Muscle of leg (tissue), 16 donors: ENCODE measurements at places on chromosomes 1 and 21. TPM values are rescaled to one million over a fixed set of nuclear protein-coding genes. Genes with fewer than 3 reads are reported as not detected.

- peak overlapping the region; percentile 92 for H3K27ac ChIP-seq
- peaks cover 48% of the 10 kb centered on the region for H3K4me1 ChIP-seq
- peak; percentile 79 for DNase-seq
- no peaks in the 10 kb centered on the region for H3K36me3 ChIP-seq
These were observed 210.3 kb downstream of the TOMM20 start for GRCh38 chr1:234918181-234918841.

DNA sequence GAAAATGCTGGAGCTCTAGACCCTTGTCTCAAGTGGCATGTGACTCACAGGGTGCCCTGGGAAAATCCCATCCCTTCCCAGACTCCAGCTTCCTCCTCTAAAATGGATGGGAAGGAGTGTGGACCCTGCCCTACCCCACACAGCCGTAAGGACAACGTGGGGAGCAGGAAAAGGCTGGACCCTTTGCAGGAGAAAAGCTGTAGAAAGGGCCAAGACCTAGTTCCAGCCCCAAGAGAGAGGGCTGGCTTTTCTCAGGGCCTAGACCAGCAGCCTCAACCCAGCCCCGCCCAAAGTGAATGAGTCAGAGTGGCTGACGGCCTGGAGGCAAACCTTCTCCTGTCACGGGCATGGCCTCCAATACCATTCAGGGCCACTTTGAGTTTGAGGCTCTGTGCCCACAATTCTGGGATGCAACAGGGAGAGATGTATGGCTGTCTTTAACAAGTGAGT, 1.1 kb downstream of the LAMB3 start:
- H3K4me3 ChIP-seq, result no peak overlapping the region
- no peak for DNase-seq

DNA sequence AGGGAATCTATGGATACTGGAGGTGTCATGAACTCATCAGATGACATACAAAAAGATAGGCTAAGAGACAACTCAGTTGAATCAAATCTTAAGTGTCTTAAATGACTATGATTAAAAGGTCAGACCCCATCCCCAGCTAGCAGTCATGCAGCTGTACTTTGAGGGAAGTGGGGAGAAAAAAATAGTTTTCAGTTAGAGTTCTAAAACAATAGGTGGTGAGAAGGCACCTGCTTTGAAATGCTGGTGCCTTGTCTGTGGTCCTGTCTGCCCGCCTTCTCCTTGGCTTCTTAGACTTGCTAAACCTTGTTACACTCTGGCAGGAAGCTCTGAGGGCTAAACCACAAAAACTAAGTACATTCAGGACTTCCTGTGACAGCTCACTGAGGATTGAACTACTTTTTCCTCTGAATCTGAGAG, 15.3 kb downstream of the CD2 start:
- H3K27ac ChIP-seq, result no peak overlapping the region
- DNase-seq, result no peak
- no peaks in the 10 kb centered on the region for H3K36me3 ChIP-seq
- no peaks in the 10 kb centered on the region for H3K27me3 ChIP-seq

- H3K27ac ChIP-seq, result no peak overlapping the region
- no peaks in the 10 kb centered on the region for H3K27me3 ChIP-seq
- H3K4me1 ChIP-seq, result no peaks in the 10 kb centered on the region
- H3K36me3 ChIP-seq, result no peaks in the 10 kb centered on the region
These were observed 558.2 kb upstream of the PRMT6 start for GRCh38 chr1:106498238-106498637.

GRCh38 chr1:125118147-125118993, 3933.6 kb downstream of the SRGAP2C start:
- no peaks in the 10 kb centered on the region for H3K36me3 ChIP-seq
- H3K4me1 ChIP-seq, result no peaks in the 10 kb centered on the region
- H3K4me3 ChIP-seq, result no peak overlapping the region
- DNase-seq, result no peak
- no peaks in the 10 kb centered on the region for H3K27me3 ChIP-seq
- no peak overlapping the region for H3K27ac ChIP-seq

- DNase-seq, result no peak
- H3K36me3 ChIP-seq, result peaks cover 67% of the 10 kb centered on the region
- no peaks in the 10 kb centered on the region for H3K4me1 ChIP-seq
- no peak overlapping the region for H3K4me3 ChIP-seq
- no peak overlapping the region for H3K27ac ChIP-seq
These were observed 15.2 kb downstream of the PTTG1IP start for GRCh38 chr21:44858291-44858690.

GRCh38 chr1:159647616-159648015, 60.0 kb downstream of the APCS start:
- H3K27me3 ChIP-seq, result no peaks in the 10 kb centered on the region
- H3K4me3 ChIP-seq, result no peak overlapping the region
- no peaks in the 10 kb centered on the region for H3K4me1 ChIP-seq
- no peak for DNase-seq

- DNase-seq, result no peak
- H3K4me3 ChIP-seq, result no peak overlapping the region
- H3K27me3 ChIP-seq, result no peaks in the 10 kb centered on the region
- no peaks in the 10 kb centered on the region for H3K4me1 ChIP-seq
- no peaks in the 10 kb centered on the region for H3K36me3 ChIP-seq
These were observed 241.8 kb upstream of the USP24 start for GRCh38 chr1:55456971-55457370.

- no peak for DNase-seq
- H3K36me3 ChIP-seq, result peaks cover 8% of the 10 kb centered on the region
- H3K27ac ChIP-seq, result peak overlapping the region; percentile 90
- H3K4me3 ChIP-seq, result peak overlapping the region; percentile 87
- H3K27me3 ChIP-seq, result no peaks in the 10 kb centered on the region
These were observed 595 bp downstream of the EXOC8 start for GRCh38 chr1:231337043-231337471.

- no peaks in the 10 kb centered on the region for H3K27me3 ChIP-seq
- DNase-seq, result no peak
- no peak overlapping the region for H3K27ac ChIP-seq
- H3K4me3 ChIP-seq, result no peak overlapping the region
These were observed 89.7 kb downstream of the MAGI3 start for GRCh38 chr1:113479713-113480676.

GRCh38 chr1:160670701-160671100, 23.9 kb upstream of the SLAMF1 start:
- no peaks in the 10 kb centered on the region for H3K27me3 ChIP-seq
- H3K36me3 ChIP-seq, result no peaks in the 10 kb centered on the region
- H3K4me3 ChIP-seq, result no peak overlapping the region
- H3K4me1 ChIP-seq, result no peaks in the 10 kb centered on the region

DNA sequence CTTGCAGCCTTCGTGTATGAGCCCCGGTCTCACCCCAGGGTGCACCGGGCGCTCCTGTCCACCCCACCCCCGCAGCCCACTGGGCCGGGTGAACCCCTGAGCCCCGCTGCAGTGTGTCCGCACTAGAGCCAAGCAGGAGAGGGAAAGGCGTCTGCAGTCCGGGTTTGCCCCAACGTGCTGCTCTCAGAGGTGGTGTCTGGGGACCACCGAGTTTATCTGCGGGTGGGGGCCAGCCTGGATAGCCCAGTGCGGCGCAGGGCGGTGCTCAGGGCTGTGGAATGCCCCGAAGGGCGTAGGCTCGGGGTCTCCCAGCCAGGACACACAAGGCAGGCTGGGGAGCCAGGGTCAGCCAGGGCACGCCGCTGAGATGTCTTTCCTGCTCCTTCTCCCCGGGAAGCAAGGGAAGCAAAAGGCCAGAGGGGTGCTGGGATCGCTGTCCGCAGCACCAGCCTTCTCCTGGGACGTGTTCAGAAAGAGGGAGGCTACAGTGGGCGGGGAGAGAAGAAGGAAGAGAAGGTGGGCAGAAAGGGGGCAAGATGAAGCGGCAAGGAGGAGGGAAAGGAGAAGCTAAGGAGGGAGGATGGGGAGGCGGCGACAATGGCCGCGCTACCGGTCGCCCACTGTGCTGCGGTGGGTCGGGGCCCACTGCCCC, 56.6 kb downstream of the MAB21L3 start:
- peak overlapping the region; percentile 47 for H3K4me3 ChIP-seq
- no peaks in the 10 kb centered on the region for H3K27me3 ChIP-seq
- H3K27ac ChIP-seq, result no peak overlapping the region
- H3K4me1 ChIP-seq, result peaks cover 21% of the 10 kb centered on the region
- DNase-seq, result peak; percentile 26
- no peaks in the 10 kb centered on the region for H3K36me3 ChIP-seq

- no peaks in the 10 kb centered on the region for H3K4me1 ChIP-seq
- no peak overlapping the region for H3K27ac ChIP-seq
- no peaks in the 10 kb centered on the region for H3K36me3 ChIP-seq
- no peak overlapping the region for H3K4me3 ChIP-seq
These were observed 10.8 kb upstream of the PTPRC start for GRCh38 chr1:198628067-198628455.

- no peak overlapping the region for H3K27ac ChIP-seq
- DNase-seq, result no peak
- peaks cover 9% of the 10 kb centered on the region for H3K36me3 ChIP-seq
These were observed 40.1 kb downstream of the TMED5 start for GRCh38 chr1:93140106-93140505.

- peaks cover 2% of the 10 kb centered on the region for H3K4me1 ChIP-seq
- no peak overlapping the region for H3K4me3 ChIP-seq
These were observed 9.7 kb downstream of the ACBD3 start for GRCh38 chr1:226176870-226177269.

- DNase-seq, result no peak
- H3K4me1 ChIP-seq, result no peaks in the 10 kb centered on the region
- no peaks in the 10 kb centered on the region for H3K36me3 ChIP-seq
These were observed 19.8 kb downstream of the PLA2G2D start for GRCh38 chr1:20099533-20099932.

GRCh38 chr1:223401873-223402789, 8.9 kb downstream of the CCDC185 start:
- H3K36me3 ChIP-seq, result no peaks in the 10 kb centered on the region
- no peak overlapping the region for H3K4me3 ChIP-seq
- no peaks in the 10 kb centered on the region for H3K4me1 ChIP-seq
- no peak overlapping the region for H3K27ac ChIP-seq
- H3K27me3 ChIP-seq, result no peaks in the 10 kb centered on the region
- DNase-seq, result no peak

- no peaks in the 10 kb centered on the region for H3K36me3 ChIP-seq
- DNase-seq, result no peak
- no peak overlapping the region for H3K4me3 ChIP-seq
- no peaks in the 10 kb centered on the region for H3K27me3 ChIP-seq
These were observed 81.0 kb upstream of the IVNS1ABP start for GRCh38 chr1:185398022-185398421.

The ACTL8 gene
- not detected for total RNA-seq

The CDC14A gene
- 6.6 TPM for total RNA-seq

The LCK gene
- total RNA-seq, result 0.62 TPM

The PLEKHA6 gene
- 2.2 TPM for total RNA-seq

The DIRAS3 gene
- 3.5 TPM for total RNA-seq

The GPATCH3 gene
- 7.9 TPM for total RNA-seq

The MASP2 gene
- not detected for total RNA-seq

The FAM72C gene
- 0.31 TPM for total RNA-seq

The RNU1-2 gene
- 2,384 TPM for total RNA-seq

The COL6A1 gene
- total RNA-seq, result 292 TPM

The PPFIA4 gene
- 22.4 TPM for total RNA-seq

The FOXD2 gene
- total RNA-seq, result 0.22 TPM

The OR2L13 gene
- not detected for total RNA-seq

The S100A14 gene
- 0.18 TPM for total RNA-seq

The MYBPH gene
- 109 TPM for total RNA-seq
